NCI-H510A (cell line): ENCODE measurements at places on chromosomes 3 and 15.
A peak's percentile ranks its signal among the peaks of the same experiment; 100 is the strongest.

GRCh38 chr15:69088300-69088965 lies 72.0 kb upstream of the GLCE start:
- no peak for DNase-seq

GRCh38 chr3:41118461-41119390 lies 80.6 kb upstream of the CTNNB1 start:
- no peak for DNase-seq

DNA sequence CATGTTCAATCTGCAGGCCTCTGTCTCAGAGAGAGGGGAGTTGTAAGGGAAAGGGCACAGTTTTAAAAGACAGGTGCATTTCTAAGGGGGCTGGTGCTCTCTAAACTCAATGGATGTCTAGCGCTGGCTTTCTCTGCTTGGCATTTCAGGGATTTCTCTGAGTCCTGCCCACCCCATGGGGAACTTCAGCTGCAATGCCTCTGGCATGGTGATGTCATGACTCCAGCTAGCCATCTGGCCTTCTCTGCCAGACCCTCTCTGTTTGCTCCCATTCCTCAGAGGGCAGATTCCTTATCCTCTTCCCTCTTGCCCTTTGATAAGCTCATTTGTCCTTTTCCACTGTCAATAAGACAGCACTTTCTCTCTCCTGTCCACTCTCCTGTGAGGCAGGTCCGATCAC lies 40.8 kb downstream of the RPLP1 start:
- no peak for DNase-seq

DNA sequence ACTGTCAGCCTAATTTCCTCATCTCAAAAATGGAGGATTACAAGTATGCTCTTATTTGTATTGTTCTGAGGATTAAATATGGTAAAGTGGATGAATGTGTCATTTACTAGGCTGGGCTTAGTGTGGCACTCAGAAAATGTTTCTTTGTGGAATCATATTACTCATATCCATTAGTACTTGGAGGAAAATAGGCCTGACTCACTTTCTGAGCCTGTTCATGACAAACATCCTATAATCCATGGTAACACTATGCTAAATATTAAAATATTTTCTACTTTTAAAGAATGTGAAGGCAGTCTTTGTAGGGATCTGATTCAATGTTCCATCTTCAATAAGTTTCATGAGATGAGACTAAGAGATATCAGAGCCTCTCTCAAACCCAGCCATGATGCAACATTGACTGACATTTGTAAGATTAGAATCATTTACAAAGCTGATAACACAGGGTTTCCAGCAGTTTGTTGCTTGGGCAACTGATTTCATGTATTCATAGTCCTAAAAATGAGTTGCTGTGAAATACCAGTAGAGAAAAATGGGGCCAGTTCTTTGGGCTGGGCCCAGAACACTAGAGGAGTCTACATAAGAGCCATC lies 1048.5 kb downstream of the NTRK3 start:
- no peak for DNase-seq

DNA sequence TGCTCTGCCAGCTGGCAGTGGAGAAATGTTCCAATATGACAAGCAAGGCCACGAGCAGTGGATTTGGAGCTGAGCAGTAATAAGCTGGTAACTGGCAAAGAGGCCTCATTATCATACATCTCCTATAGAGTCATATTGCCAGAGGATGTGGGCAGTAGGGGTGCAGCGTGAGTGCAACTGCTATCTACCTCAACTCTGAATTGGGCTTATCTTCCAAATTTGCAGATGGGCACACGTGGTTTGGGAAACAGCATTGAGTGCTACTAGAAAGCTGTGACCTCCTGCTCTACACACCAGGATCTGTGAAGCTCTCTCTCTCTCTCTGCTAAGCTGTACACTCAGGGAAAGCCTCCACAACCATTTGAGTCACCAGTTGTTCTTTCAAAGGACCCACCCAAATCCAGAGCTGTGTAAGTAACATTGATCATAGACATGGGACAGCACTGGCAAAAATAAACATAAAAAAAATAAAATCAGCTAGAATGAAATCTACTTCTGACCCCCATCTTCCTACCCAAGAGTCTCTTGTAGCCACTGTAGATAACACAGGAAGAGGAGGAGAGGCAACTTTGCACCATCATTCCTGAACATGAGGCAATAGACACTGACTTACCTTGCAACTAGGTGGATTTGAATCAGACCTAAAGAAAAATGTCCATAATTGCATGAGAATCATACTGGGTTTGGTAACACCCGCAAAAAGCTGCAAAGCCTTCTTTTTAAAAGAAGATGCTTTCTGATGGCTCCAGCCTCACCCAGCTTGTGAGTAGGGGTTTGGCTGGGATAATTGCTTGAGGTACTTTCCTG lies 82.9 kb upstream of the THBS1 start:
- DNase-seq: no peak

GRCh38 chr15:39582286-39582976 lies 1.6 kb downstream of the THBS1 start:
- DNase-seq: no peak

DNA sequence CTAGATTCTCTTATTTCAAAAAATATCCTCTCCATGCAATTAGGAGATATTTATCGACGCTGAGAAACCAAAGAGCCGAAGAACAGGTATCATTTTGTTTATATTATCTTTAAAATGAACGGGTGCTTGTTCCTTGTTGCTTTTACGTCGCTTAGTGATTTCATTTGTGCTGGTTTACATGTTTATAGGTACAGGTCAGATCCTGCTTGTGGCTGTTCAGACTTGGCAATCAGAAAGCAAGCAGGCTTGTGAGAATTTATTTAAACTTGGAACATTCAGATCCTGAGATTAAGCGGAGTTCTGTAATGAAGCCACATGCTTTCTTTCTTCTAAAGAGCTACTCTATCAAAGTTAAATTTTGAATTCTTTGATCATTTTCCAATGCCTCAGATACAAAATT lies 43.0 kb upstream of the ATP2C1 start:
- no peak for DNase-seq

- no peak for DNase-seq
Measured at GRCh38 chr15:72271221-72271620, 1.1 kb downstream of the PARP6 start.

GRCh38 chr3:30747771-30748281 lies 141.4 kb downstream of the TGFBR2 start:
- no peak for DNase-seq

GRCh38 chr15:41688671-41689070 lies 28.5 kb downstream of the MGA start:
- DNase-seq: no peak

DNA sequence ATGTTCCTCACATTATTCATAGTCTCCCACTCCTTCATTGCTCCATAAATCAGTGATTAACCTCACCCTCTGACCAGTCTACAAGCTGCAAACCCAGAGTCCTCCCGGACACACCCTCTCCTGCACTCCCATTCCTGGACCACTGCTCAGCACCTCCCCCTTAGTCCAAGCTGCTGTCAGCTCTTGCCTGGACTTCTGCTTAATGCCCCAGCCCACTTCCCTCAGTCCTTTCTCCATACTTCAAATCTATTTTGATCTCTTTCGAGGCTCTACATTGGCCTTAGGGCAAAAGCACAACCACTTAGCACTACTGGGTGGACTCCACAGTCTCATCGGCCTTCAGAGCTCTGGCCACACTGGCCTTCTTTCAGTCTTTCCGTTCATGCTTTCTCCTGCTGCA lies 79.4 kb upstream of the FAM98B start:
- no peak for DNase-seq

GRCh38 chr15:77496715-77497109 lies 76.0 kb downstream of the HMG20A start:
- no peak for DNase-seq

DNA sequence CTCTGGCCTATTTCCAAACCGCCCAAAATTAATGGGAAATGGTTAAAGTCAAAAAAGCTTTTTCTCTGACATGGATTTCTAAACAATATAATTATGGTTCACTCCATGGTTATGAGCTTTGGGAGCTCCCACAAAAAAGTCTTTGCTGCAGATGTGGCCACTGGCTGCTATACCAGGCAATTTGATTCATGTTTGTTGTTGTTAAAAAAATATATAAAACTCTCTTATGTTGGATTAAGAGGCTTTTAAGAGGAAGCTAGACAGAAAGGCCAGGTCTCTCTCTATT lies 258.6 kb downstream of the TIGIT start:
- DNase-seq: no peak

- DNase-seq: no peak
Measured at GRCh38 chr3:120831066-120831465, 76.9 kb upstream of the STXBP5L start.

DNA sequence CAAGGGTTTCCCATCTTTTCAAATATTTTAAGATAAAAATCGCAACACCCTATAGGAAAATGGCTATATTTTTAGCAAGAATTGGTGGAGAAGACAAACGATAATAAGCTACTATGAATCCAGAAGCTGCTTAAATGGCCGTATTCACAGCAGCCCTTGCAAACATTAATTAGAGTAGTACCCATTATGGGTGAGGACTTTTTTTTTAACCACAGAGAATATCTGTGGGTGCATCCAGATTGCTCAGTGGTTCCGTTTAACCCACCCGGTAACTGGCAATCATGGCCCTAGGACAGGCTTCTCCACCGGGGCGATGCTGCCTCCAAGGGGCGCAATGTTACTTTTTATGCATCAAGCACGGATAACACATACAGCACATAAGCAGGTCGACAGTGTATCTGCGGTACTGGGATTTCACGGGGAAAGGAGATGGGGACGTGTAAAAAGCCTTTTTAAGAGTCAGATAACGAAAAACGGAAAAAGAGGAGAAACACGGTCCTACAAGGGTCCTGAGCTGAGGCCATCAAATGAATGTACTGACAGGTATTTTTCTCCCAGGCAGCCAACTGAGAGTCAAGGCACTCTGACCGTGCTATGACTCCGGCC lies 968 bp upstream of the TMEM266 start:
- DNase-seq: no peak

DNA sequence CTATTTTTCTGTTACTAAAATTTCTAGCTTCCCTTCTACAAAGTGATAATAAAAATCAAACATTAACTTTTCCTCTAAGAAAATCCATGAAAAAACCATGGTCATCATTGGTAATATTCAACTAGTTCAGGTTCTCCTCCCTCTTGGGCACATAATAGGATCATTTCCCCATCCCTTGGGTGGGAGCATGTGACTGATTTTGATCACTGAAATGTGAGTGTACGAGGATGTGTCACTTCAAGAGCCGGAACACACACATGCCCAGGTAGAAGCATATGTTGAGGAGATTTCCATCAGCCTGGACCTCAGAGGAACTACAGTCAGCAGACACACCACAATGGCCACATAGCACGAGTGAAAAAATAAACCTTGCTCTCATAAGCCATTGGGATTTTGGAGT lies 36.1 kb downstream of the AP3S2 start:
- no peak for DNase-seq

- no peak for DNase-seq
Measured at GRCh38 chr3:18119866-18120265, 305.3 kb downstream of the SATB1 start.

GRCh38 chr3:76370749-76371520 lies 585.6 kb upstream of the ZNF717 start:
- DNase-seq: peak; percentile 23

GRCh38 chr15:73464602-73465001 lies 21.6 kb downstream of the REC114 start:
- DNase-seq: no peak

GRCh38 chr3:64796607-64797399 lies 109.0 kb upstream of the ADAMTS9 start:
- DNase-seq: no peak

GRCh38 chr15:44222478-44222877 lies 27.4 kb upstream of the FRMD5 start:
- no peak for DNase-seq

GRCh38 chr3:78035131-78035641 lies 995.3 kb downstream of the ROBO2 start:
- no peak for DNase-seq

DNA sequence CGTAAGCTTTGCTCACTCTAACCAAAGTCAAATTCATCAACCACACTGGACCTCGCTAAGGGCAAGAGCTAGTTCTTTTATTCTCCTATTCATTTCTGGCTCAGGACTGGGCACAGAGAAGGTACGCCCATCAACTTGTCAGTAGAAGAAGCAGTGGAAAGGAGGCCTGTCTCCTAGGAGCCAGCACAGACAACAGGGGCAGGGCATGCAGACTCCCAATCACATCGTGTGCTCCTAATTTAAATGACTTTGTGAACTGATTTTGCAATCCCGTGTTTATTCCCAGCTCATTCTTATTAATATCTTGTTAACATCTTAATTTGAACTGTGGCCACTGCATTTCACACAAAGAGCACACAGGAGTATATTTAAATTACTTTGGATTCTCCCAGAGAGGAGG lies 161.1 kb upstream of the BCL6 start:
- DNase-seq: no peak

DNA sequence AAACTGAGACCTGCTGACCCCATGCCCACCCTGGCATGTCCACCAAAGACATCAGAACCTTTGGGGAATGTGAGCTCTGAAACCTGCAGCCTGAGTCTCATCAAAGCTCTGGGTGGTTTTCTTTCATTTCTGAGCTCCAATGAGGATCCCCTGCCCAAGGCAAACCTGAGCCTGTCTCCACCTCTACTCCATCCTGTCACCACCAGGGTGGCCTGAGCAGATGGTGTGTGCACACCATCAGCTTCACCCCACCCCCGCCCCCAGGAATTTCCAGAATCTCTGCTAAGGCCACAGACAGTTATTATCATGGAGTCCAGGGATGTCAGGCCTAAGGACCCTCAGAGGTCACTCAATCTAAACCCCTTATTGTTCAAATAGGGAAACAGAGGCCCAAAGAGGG lies 1.3 kb downstream of the XIRP1 start:
- DNase-seq: no peak

DNA sequence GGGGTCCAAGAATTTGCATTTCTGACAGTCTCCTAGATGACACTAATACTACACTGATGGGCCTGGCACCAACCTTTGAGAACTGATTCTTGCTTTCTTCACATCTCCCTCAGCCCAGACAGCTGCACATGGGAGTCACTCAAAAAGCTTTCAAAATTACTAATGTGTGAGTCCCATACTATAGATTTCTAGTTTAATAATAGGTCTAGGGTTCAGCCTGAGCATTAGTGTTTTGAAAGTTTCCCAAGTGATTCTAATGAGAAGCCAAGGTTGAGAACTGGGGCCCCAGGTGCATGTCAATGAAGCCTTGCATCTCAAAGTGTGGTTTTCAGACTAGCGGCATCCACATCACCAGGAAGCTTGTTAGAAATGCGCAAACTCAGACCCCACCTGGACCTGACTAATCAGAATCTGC lies 159.9 kb upstream of the CMC1 start:
- no peak for DNase-seq

- no peak for DNase-seq
Measured at GRCh38 chr3:30604093-30604492, 2.3 kb upstream of the TGFBR2 start.

- DNase-seq: no peak
Measured at GRCh38 chr3:57059411-57059810, 1.1 kb upstream of the SPATA12 start.
